ENCODE measurements at places on chromosomes 2 and 18. TPM values are rescaled to one million over a fixed set of nuclear protein-coding genes. Genes with fewer than 3 reads are reported as not detected.

VWC2L gene
- 5.6 TPM for polyA plus RNA-seq

DNA sequence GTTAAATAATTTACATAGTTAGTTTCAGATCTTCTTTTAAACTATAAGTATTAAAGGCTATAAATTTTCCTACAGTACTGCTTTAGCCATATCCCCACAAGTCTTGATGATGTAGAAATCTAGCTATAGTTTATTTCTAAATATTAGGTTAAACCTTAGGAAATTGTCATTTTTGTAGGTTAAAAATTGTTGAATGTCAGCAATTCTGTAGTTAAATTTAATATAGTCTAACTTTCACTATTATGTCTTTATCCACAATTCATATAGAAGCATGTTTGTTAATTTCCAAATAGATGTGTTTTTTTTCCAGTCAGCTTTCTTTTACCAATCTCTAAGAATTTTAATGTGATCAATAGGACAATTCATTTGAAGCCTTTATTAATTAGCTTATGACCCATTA, 199.7 kb downstream of the ETAA1 start:
- H3K27ac ChIP-seq: no peak overlapping the region
- no peaks in the 10 kb centered on the region for H3K4me1 ChIP-seq
- no peak for DNase-seq
- H3K36me3 ChIP-seq: no peaks in the 10 kb centered on the region

DNA sequence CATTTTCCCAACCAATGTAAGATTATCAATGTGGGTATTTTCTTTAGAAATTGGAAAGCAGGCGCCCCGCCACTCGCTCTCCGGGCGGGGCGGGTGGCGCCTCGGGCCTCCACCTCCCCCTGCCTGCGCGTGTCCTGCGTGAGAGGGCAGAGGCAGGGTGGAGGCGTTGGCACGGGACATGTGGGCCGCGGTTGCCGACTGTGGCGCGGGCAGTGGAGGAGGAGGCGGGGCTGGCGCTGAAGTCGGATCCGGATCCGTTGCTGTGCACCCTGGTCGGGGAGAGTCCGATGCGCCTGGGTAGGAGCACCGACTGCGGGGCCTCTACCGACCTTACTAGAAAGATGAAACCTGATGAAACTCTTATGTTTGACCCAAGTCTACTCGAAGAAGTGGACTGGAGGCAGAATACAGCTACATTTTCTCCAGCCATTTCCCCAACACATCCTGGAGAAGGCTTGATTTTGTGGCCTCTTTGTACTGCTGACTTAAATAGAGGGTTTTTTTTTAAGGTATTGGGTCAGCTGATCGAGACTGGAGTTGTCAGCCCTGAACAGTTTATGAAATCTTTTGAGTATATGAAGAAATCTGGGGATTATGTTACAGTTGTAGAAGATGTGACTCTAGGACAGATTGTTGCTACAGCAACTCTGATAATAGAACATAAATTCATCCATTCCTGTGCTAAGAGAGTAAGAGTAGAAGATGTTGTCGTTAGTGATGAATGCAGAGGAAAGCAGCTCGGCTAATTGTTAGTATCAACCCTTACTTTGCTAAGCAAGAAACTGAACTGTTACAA, 37.9 kb downstream of the PMS1 start:
- H3K27ac ChIP-seq: no peak overlapping the region
- no peaks in the 10 kb centered on the region for H3K4me1 ChIP-seq
- H3K4me3 ChIP-seq: no peak overlapping the region
- no peak for DNase-seq
- no peaks in the 10 kb centered on the region for H3K27me3 ChIP-seq

- no peaks in the 10 kb centered on the region for H3K4me1 ChIP-seq
- H3K27ac ChIP-seq: no peak overlapping the region
Observed at GRCh38 chr18:39772155-39772919, 2182.7 kb upstream of the PIK3C3 start.
